ENCODE measurements at places on chromosomes 3 and 15.
A peak's percentile ranks its signal among the peaks of the same experiment; 100 is the strongest.

DNA sequence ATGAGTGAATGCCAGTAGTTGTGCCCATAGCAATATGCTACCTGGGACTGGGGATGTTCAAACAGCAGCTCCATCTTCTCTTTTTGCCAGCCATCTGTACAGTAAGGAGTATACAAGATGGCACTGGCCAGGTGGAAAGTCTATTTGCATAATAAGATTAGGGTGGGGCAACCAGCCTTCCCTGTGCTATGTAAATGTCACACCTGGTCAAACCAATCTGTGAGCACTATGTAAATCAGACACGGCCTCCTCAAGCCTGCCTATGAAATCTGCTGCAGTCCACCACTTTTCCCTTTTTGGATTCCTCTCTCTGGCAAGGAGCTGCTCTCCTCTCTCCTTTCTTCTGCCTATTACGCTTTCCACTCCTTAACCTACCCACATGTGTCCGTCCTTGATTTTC is 53.0 kb downstream of the C3orf80 start:
- DNase-seq = no peak

DNA sequence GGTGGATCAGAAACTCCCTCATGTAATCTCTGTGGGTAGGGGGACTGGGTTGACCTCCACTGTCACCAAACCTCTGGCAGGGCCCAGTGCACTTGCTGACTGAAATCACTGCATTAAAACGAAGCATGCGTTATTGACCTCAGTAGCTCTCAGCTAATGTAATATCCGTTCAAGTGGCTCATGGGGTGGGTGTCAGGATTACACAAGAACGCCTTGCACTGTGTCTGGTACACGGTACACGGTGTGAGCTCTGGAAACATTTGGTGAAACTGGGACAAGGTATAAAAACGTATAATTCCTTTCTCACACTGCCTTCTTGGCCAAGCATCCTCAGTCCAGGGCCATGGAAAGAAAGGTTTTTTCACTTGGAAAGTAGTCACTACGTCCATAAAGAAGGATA is 11.9 kb downstream of the LRTM1 start:
- no peak for DNase-seq

DNA sequence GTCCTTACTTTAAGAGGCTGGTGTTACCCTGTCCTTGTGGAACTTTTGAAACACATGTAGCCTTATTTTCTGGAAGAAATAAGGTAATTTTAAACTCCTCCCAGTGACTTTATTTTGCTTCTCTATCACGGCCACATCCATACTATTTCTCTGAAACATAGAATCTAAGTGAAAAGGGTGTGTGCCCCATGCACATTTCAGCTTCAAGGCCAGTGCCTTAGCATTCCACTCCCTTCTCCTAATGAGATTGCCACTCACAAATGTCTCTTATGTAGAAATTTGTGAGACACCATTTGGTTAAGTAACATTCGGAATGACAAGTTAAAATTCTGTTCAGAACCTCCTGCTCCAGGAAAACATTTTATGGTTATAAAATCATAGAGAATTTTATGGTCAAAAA is 562.7 kb downstream of the TUSC7 start:
- no peak for DNase-seq

DNA sequence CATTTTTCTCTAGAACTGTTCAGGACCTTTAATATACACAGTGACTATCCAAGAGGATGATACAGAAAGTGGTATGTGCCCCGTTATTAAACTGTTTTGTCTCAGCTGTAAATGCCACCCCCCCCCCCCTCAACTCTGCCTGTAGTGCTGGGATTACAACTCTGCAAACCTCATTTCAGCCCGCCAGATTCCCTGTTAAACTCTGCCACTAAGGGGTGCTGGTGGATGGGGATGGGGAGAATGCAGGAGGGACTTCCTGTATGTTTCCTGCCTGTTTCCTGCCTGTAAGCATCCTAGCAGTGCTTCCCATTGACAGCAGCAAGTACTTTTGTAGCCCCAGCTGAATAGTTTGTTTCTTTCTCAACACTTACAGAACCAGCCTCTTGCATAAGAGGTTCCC is 301.7 kb upstream of the RORA start:
- DNase-seq = no peak

GRCh38 chr3:6132684-6133432 is 728.1 kb upstream of the GRM7 start:
- DNase-seq = no peak

GRCh38 chr15:74175271-74176191 is 2.0 kb downstream of the ISLR start:
- no peak for DNase-seq

DNA sequence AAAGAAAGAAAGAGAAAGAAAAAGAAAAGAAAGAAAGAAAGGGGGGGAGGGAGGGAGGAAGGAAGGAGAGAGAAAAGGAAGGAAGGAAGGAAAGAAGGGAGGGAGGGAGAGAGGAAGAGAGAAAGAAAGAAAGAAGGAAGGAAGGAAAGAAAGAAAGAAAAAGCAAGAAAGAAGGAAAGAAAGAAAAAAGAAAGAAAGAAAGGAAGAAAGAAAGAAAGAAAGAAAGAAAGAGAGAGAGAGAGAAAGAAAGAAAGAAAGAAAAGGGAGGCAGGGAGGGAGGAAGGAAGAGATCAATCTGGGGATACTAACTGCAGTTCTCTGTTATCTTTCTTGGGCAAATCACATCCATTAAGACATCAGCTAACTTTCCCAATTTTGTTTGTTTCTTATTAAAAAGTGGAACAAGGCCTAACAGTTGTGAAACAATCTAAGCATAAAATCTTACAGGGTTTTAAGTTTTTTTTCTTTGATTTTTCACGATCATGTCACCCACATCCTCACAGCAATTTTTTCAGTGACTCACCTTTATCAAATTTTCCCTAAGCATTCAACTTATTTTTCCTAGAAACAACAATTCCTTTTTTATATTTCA is 36.8 kb downstream of the TBC1D2B start:
- DNase-seq = no peak

GRCh38 chr3:177287231-177287630 is 89.9 kb upstream of the TBL1XR1 start:
- no peak for DNase-seq

- DNase-seq = no peak
Measured at GRCh38 chr3:121836064-121836463, 1.1 kb downstream of the EAF2 start.

- DNase-seq = no peak
Measured at GRCh38 chr3:43079536-43080332, 26.1 kb downstream of the POMGNT2 start.

GRCh38 chr3:171932153-171932611 is 89.0 kb downstream of the TMEM212 start:
- no peak for DNase-seq

- peak; percentile 90 for DNase-seq
Measured at GRCh38 chr3:71684757-71685386, 40.3 kb downstream of the EIF4E3 start.

GRCh38 chr3:12574661-12575060 is 17.8 kb downstream of the MKRN2 start:
- no peak for DNase-seq

DNA sequence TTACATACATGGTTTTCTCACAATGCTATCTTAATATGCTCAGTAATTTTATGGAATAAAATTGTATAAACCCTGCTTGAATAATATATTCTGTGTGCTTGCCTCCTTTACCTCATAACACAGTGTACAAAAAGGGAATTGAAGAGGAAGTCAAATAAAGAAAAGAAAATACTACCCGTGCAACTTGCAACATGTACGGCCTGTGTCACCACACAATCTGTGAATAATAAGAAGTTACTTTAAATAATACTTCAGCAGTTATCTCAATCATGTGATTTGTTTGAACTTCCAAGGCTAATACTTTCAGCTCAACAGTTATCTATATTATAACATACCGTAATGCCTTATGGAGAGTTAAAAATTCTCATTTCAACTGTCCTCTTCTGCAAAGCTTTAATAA is 58.1 kb upstream of the SATB1 start:
- DNase-seq = no peak

DNA sequence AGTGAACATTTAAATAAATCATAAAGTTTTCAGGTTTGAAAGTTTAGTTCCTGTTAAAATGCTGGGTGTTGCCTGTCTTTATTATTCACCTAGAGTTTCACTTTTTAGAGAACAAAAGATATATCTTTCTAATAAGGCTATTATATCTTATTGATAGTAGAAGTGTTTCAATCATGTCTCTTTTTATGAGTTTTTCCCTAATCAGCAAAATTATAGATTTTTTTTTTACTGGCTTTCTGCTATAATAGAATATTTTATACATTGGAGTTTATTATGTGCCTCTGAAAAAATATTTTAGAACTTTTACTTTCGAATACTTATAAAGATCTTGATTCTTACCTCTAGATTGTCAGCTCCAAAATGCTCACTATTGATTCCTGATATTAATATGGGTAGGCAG is 131.5 kb downstream of the BBX start:
- no peak for DNase-seq

- peak; percentile 53 for DNase-seq
Measured at GRCh38 chr3:113405180-113405579, 36.1 kb downstream of the CFAP44 start.

- peak; percentile 61 for DNase-seq
Measured at GRCh38 chr3:107680698-107681097, 157.9 kb downstream of the BBX start.

- DNase-seq = no peak
Measured at GRCh38 chr3:181707980-181708379, 3.7 kb upstream of the SOX2 start.

DNA sequence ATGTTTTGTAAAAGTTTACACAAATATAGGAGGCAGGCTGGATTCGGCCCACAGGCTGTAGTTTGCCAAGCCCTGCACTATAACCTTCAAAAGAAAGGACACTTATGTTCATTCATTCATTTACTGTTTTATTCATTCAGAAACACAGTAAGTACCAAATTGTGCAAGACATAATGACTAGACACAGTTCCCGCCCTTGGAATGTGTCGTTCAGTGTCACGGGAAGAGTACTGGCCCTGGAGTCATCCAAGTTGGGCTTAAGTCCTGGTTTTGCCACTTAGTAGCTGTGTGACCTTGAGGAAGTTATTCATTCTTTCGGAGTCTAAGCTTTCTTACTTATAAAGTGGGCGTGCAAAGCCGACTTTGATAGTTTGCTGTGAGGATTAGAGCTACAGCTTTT is 22.0 kb downstream of the COLQ start:
- peak; percentile 44 for DNase-seq

- no peak for DNase-seq
Measured at GRCh38 chr3:167066977-167067786, 312.9 kb downstream of the ZBBX start.

DNA sequence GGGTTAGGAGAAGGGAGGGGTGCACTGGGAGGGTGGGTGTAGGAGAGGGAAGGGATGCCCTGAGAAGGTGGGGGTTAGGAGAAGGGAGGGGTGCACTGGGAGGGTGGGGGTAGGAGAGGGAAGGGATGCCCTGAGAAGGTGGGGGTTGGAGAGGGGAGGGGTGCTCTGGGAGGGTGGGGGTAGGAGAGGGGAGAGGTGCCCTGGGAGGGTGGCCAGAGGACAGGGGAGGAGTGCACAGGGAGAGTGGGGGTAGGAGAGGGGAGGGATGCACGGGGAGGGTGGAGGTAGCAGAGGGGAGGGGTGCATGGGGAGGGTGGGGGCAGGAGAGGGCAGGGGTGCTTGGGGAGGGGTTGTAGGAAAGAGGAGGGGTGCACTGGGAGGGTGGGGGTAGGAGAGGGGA is 3.2 kb downstream of the TM4SF19 start:
- no peak for DNase-seq

DNA sequence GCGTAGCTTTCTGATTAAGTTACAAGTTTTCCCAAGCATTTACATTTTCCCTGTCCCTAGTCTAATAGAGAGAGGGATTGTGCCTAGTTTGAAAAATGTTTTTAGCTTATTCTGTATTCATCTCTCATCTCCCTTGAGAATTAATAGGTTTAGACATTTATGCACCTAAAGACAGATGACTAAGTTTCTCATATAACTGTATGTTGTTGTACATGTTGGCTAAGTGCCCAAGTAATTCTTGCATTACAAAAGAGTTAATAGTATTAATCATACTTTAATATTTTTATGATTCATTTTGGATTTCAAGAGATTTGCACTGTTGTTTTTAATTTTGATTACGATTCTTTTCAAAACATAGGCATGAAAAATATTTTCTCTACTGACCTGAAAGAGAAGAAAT is 109.0 kb upstream of the TBL1XR1 start:
- DNase-seq = peak; percentile 46

- DNase-seq = peak; percentile 70
Measured at GRCh38 chr3:138600100-138600745, 6.2 kb upstream of the CEP70 start.

DNA sequence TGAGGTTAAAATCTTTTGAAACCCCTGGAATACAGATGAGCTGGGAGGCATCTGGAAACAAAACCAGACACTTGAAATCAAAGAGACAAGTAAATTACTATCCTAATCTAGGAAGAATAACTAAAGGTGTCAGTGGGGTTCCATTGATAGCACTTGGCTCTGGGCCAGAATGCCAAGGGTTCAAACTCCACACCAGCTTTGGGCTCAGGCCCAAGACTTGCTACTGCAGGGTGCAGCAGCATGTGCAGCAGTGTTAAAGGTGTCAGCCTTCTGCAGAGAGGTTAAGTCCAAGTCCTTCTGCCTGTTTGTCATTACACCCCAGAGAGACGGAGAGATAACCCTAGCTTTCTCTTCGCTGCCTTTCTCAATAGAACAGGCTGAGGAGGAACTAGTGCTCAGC is 273.9 kb downstream of the TIGIT start:
- DNase-seq = no peak

DNA sequence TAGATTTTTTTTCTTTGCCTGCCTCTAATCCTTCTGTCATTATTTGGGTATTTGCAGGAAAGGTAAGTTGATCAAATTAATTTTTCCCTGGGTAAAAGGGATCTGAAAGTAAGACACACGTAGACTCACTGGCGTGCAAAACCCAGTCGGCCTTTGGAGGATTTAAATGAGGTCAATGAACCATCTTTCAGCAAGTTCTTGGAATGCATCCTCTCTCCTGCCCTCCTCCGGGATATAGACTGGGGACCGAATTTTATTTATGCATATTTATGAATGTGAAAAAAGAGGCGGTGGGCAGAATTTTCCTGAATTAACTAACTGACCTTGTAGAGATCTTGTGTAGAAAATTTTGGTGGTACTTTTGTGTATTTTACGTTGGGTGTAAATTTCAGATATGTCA is 2.2 kb downstream of the CADM2 start:
- no peak for DNase-seq

- no peak for DNase-seq
Measured at GRCh38 chr3:150786791-150787190, 23.8 kb upstream of the SIAH2 start.

DNA sequence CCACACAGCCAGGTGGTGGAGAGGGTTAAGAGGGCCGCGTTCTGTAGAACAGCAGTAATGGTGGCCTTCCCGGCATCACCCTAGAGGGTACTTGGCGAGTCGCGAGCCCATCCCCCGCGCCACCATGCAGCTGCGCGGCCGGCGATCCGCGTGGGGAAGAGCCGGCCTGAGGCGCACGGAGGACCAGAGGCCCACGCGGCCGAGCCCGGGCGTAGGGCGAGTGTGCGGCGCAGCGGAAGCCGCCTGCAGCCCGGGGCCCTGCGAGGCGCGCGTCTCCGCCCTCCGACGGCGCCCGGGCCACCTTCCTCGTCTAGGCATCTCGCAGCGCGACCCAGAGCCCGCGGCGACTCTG is 423 bp downstream of the TKT start:
- no peak for DNase-seq

- no peak for DNase-seq
Measured at GRCh38 chr15:51071578-51071977, 23.1 kb downstream of the TNFAIP8L3 start.

GRCh38 chr3:30852833-30853232 is 41.6 kb downstream of the GADL1 start:
- DNase-seq = no peak

- no peak for DNase-seq
Measured at GRCh38 chr15:99981191-99981647, 248.0 kb upstream of the LYSMD4 start.

- peak; percentile 71 for DNase-seq
Measured at GRCh38 chr15:82999905-83000671, 11.4 kb downstream of the C15orf40 start.
